ENCODE measurements at places on chromosomes 3 and 15. TPM values are rescaled to one million over a fixed set of nuclear protein-coding genes. Genes with fewer than 3 reads are reported as not detected.

Gene NANOGP8
- not detected for total RNA-seq

Gene TGM5
- 0.09 TPM for total RNA-seq

Gene LEKR1
- total RNA-seq = 0.73 TPM

Gene GOLGA8R
- 10.2 TPM for total RNA-seq

Gene TIGIT
- total RNA-seq = 3.7 TPM

Gene KY
- total RNA-seq = not detected

Gene DENND4A
- 32.1 TPM for total RNA-seq

Gene IQSEC1
- 46.0 TPM for total RNA-seq

Gene CYP1A1
- 1.0 TPM for total RNA-seq

Gene TLR9
- not detected for total RNA-seq

Gene TGM4
- total RNA-seq = not detected

Gene ZNF502
- total RNA-seq = 0.59 TPM

Gene MYL3
- not detected for total RNA-seq

Gene BRPF1
- total RNA-seq = 44.2 TPM

Gene BCL2A1
- 17.5 TPM for total RNA-seq

Gene VIPR1
- total RNA-seq = 3.4 TPM

Gene CHRM5
- not detected for total RNA-seq

Gene GXYLT2
- total RNA-seq = not detected

Gene GABRR3
- total RNA-seq = 0.05 TPM

Gene ARPIN
- total RNA-seq = not detected

Gene MCF2L2
- 4.3 TPM for total RNA-seq

Gene MINDY2
- total RNA-seq = 12.6 TPM

Gene STRA6
- not detected for total RNA-seq

Gene ONECUT1
- not detected for total RNA-seq

Gene GOLGA6A
- total RNA-seq = not detected

Gene CFAP161
- not detected for total RNA-seq

Gene GRAMD2A
- not detected for total RNA-seq

Gene NDUFB4
- 128 TPM for total RNA-seq

Gene GCSAM
- 2.3 TPM for total RNA-seq
